ENCODE measurements at places on chromosomes 1 and 21.

DNA sequence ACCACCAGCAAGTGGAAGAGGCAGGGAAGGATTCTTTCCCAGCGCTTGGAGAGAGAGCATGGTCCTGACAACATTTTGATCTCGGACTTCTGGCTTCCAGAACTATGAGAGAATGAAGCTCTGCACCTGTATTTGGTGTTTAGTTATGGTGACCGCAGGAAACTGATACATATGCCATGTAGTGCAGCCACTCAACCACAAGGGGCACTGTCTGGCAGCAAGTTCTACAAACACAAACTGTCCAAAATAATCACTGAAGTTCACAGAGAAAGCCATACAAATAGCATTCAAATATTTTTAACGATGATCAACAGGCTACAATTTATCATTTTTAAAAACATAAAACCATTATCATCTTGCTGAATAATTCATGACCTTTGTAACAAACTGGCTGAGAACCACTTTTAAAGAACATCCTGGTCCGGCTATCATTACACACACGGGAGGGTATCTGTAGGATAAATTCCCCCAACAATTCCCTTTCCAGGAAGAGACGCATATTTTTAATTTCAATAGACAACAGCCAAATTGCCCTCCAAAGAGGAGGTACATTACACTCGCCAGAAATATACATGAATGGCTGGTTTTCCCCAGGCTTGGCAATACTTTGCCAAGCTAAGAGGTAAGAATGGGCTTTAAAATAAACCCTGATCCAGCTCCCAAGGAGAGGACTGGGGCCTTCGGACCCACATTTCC, 9.2 kb upstream of the CBR3 start:
- peak; percentile 62 for DNase-seq

DNA sequence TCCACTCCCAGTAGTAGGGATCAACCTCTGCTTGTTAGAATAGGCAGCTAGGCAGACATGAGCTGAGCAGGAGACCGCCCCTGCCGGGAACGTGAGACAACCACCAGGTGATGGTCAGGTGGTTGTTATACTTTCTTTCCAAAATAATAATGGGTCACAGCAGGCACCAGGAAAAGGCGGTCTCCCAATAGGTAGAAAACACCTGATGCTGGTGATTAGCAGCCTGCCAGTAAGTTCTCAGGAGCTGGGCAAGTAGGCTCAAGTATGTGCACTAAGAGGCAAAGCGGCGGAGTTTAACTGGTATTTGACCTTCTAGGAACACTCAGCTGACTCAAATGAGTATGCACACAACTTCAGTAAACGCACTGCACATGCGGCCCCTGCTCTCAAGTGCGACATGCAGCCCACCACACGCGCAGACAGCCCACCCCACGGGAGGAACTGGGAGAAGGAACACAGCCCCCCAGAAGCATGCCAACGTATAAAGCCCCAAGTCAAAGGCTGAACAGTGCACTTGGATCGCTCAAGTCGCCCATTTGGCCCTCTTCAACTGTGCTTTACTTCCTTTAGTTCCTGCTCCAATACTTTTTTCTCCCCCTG, 80.0 kb downstream of the DESI2 start:
- no peak for DNase-seq

- peak; percentile 72 for DNase-seq
Observed at GRCh38 chr1:234725177-234726132, 115.5 kb upstream of the IRF2BP2 start.

DNA sequence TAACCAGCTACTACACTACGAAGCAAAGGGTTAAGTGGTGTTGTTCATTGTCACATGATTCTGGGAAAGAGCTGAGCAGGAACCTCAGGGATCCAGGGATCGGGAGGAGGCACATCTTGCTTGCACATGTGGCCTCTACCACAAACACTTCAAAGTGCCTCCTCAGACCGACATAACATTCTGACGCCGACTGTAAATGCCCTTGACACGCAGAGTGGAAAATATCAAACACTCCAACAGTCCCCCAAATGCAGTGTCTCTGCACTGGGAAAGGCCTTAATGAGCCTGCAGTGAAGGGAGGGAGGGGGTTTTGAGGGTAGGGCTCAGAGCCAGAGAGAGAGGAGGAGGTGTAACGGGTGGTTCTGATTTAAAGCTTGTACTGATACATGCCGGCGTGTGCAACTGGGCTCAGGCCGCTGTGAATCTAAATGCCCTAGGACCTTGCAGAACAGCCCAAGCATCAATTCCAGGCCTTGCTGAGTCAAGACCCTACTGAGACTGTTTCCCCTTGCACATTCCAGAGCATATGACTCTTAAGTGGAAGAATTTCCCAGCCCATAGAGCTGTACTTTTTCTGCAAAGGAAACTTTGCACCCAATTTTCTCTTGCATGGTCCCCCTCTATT, 163.7 kb downstream of the NTMT2 start:
- peak; percentile 34 for DNase-seq

GRCh38 chr1:221419513-221420095, 322.3 kb downstream of the DUSP10 start:
- DNase-seq, result no peak

DNA sequence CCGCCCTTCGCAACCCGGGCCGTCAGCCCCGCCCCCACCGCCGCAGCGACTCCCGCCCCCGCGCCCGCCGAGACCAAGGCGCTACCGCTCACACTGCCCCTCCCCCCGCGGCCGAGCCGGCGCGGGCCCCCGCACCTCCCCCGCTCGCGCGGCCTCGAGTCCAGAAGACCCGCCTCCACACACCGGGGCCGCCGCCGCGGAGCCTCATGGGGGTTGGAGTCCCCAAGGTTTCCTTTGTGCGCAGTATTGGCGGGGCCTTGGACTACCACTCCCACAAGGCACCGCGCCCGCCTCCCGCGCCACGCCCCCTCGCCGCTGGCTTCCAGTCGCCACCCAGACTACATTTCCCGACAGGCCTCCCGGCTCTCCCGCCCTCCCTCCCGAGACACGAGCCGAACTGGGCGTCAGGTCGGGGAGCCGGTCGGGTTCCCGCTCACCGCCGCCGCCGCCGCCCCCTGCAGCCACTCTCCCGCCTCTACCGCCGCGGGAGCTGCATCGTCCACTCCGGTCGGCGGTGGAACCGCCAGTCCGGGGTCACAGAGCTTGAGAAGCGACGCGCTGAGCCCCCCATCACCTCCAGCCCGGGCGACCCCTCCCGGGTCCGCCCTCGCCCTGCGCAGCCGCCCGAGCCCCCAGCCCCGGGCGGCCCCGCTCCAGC, at the start of gene PHF13:
Gene PHF13 (plus strand): TSS at position 371 of the 658 bp plus-strand sequence. CDS start 336 bp downstream, outside the sequence.
- peak; percentile 97 for DNase-seq

- DNase-seq, result no peak
Observed at GRCh38 chr1:99252630-99253029, 11.7 kb upstream of the PLPPR4 start.

DNA sequence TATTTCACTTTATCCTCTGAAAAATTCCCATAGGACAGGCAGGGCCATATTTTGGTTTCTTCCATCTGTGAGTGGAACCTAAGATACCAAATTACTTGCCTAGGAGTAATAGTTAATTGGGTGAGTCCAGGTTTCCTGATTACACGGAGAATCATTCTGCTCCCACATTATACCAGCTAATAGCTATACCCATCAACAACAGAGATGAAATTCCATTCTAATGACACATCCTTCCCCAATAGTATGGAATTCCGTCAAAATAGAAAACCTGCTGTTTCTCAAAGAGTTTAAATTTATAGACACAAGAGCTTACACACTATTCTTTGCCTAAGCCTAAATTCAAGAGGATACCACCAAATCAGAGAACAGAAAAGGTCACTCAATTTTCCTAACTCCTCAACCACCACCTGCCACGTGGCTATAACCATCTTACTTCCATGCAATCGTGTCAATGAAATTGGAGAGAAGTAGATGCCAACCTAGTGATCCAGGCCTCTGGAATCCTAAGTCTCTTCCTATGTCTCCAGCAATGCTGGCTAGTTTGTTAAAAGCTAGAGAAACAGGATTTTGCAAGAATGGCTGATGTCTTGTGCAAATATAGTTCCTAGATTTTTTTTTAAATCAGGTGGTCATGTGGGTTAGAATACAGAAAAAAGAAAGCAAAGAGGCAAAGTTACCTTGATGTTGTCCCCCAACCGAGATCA, 6.2 kb downstream of the PPT1 start:
- DNase-seq, result no peak

GRCh38 chr1:178609015-178609414, 96.1 kb downstream of the TEX35 start:
- peak; percentile 38 for DNase-seq

DNA sequence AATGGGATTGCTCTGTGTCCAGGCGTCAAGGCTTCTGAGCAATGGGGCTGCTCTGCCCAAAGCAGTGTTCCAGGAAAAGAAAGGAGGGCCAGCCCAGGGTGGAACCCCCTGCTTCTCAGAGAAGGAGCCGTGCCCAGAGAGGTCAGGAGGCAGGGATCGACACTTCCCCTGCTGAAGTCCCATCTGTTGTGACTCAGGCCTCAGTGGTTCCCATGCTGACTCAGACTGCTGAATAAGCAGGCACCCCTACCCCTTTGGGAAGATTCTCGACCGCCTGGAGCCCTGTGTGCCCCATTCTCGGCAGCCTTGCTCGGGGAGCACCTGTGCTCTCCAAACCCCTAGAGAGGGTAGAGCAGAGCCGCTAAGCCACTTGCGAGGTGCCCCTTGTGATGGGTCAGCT, 23.9 kb downstream of the PKP1 start:
- no peak for DNase-seq

- DNase-seq, result peak; percentile 45
Observed at GRCh38 chr1:39898648-39899603, 2.8 kb downstream of the MYCL start.

DNA sequence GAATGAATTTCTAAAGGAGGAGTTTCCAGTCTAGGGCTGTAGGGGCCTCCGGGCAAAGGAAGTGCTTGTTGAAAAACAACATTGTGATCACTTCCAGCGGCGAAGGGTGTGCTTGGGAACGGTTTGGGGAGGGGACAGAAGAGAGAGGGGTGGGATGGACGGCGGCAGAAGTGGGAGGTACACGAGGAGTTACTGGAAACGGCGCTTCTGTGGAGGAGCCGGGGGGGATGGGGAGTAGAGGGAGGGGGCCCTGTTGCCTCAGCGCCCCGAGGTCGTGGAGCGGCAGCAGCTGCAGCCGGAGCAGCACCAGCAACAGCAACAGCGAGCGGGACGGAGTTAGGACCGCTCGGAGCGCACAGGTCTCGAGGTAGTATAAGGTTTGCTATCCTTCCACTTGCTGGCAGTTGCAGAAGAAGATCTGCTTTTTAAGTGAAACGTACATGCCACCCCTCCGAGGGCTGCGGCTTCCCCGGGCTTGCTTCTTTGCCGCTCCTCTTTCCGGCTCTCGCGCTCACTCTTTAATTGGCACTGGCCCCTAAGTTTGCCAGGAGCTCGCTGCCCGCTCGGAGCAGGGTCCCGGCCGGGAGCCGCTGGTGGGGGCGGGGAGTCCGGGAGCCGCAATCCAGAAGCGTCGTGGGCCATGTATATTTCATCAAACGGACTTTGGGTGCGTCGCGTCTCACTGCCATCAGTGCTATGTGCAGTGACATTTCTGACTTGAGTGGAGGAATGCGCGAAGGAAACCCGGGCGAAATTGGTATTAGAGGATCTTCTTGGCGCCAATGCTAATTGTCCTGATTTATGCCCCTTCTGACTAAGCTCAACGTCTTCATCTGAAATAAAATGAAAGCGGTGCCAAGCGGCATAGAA, 771 bp upstream of the NTNG1 start:
- DNase-seq, result peak; percentile 68

DNA sequence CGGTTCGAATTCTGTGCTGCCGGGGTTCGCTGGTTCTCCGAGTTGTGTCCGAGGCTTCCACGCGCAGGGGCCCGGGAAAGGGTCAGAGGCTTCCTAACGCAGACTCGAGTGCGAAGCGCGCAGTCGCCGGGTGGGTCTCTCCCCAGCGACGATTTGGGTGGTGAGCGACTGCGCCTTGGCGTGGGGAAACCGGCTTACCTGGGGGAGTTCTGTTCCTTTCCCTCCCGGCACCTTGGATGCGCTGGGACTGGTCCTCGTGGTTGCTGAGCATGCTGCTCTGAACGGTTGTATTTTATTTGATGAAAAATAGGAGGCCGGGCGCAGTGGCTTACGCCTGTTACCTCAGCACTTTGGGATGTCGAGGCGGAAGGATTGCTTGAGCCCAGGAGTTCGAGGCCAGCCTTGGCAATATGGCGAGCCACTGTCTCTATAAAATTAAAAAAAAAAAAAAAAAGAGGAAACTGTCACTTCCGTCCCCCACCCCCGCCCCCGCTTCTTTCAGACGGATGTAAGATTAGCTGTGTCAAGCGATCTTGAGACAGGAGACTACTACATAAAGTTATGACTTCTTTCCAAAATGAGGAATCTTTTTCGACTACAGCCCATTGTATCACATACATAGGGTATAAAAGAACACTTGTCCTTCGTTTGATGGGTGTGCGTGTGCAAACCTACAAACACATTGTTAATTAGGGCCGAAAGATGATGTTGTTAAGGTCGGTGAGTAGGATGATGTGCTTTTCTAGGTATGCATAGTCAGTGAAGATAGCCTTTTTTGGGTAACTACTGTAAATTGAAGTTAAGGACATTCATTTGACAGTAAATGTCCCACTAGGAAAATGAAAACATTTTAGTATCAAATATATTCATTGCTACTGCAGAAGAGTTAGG, at the start of gene CCDC18:
Gene CCDC18 (plus strand): TSS at position 2 of the 891 bp plus-strand sequence. CDS start 2,638 bp downstream, outside the sequence.
- peak; percentile 52 for DNase-seq

All from kidney capillary endothelial cell (primary cell).